ENCODE measurements at places on chromosomes 1 and 21.

- DNase-seq = no peak
Observed at GRCh38 chr1:46575300-46575699, 23.9 kb upstream of the KNCN start.

- DNase-seq = no peak
Observed at GRCh38 chr1:76250271-76250670, 175.7 kb downstream of the ST6GALNAC3 start.

- no peak for DNase-seq
Observed at GRCh38 chr1:151707541-151708065, 9.0 kb downstream of the CELF3 start.

DNA sequence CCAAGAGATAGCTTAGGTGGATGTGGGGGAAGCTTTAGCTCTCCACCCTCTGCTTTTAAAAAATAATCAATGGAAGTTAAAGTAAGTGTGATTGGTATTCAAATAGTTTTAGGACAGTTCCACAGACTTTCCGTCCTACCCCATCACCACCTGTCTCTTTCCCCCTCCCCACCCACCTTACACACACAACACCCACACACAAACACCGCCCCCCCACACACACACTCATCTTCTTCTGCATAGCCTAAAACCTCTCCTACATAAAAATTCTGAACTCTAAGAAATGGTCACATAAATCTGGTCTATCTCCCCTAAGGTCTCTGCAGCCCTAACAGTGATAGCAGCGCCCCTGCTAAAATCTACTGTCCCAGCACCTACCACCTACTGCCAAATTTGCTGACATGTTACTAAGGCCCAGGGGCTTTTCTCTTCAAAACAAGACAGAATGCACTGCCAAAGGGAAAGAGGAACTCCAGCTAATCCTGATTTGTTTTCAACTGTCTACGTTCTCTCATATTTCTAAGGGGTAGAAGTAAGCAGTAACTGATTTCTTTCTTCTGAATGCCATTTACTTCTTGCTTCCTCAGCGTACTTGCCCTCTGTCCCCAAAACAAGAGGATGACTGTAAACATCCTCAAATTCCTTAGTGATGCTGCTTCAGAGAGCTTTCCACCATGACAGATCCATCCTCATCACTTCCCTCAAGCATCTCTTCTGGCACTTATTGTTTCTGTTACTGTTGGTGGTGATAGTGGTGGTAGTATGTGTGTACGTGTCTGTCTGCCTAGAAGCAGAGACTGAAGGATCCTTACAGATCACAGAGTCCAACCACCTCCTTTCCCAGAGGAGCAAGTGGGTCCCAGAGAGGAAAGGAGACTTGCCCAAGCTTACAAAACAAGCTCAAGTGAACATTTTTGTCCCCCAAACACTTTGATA lies 56.8 kb downstream of the LUZP1 start:
- DNase-seq = no peak

- DNase-seq = no peak
Observed at GRCh38 chr1:215529111-215529510, 38.0 kb upstream of the KCTD3 start.
